ENCODE measurements at places on chromosomes 11 and 22. TPM values are rescaled to one million over a fixed set of nuclear protein-coding genes. Genes with fewer than 3 reads are reported as not detected.
A peak's percentile ranks its signal among the peaks of the same experiment; 100 is the strongest.

- DNase-seq: peak; percentile 45
These were observed 27.8 kb downstream of the RELT start for GRCh38 chr11:73404048-73404447.

DNA sequence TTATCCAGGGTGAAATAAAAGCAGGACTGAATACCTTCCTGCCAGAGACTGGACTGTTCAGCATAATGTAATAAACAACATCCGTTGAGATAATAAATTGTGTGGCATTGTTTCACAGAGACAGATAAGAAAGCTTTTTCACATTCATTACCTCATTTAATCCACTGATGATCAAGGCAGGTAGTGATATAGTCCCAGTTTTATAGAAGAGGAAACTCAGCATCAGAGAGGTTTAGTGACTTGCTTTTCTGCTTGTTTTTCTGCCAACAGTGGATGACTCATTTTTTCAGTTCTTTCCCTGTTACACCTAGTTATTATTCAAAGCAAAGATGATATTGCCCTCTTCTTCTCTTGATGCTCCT is 4.0 kb downstream of the MYO18B start:
- peak; percentile 29 for DNase-seq

DNA sequence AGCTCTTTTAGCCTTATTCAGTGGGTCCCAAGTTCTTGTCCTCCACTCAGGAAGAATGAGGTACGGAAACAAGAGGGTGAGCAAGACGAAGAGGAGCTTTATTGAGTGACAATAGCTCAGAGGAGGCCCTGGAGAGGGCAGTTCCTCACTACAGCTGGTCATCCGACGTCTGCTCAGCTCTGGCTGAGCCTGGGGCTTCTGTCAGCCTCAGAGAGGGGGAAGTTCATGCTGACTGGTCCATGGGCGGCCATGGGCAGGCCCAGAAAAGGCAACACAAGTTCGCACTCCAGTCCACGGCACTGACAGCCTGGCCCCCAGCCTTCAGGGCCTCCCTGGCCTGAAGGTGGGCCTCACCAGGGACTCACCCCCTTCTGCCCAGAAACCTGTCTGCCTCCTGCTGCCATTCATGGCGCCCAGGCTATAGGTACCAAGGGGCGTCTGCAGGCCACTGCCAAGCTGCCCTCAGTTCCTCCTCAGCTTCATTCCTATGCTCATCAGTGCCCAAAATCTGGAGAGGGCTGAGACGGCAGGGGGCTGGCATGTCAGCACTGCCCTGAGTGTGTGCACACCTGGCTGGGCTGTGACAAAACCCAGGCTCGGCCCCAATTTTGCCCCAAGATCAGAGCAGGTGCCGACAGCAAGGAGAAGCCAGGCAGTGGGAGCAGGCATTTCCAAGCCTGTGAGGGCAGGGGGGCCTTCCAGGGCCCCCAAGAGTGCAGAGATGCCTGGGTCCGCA is 21.7 kb upstream of the KIAA0930 start:
- no peak for DNase-seq

DNA sequence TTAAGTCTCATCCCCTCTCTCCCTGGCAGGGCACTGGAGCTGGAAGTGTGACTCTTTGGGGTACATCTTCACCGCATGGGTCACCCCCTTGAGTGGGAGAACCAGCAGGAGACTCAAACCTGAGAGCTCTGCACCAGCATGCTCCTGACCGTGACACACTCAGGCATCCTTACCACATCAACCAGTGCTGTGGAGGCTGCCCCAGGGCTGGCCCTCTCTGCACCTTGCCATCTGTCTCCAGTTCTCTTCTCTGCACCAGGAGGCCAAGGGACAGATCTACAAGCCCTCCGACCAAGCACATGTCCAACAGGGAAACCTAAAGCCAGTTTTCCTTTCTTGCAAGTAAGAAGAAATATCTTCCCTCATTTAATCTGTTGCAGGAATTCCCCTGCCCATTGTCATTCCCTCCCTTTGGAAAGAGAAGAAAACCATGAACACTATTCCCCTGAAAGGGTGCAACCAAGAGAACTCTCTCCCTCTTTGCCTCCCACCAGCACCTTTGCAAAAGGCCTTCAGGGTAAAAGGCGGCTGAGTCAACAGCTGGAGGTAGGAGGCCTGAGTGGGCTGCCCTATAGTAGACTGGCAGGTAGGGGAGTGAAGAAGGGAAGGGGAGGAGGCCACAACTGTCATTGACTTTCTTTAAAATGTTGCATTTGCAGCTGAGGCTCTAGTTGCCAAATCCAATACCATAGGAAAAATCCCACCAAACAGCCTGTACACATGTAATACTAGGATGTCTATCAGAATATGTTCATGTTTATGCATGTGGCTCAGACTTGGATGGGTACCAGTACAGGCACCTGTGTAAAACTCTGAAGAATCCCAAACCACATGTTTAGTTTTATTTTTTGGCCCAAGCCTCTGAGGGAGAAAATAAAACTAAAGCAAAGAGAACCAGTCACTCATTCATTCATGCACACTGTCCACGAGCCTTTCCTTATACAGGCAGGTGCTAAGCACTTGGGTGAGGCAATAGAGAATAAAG is 117.0 kb downstream of the WT1 start:
- no peak for DNase-seq

GRCh38 chr11:12813371-12814225 is 139.4 kb downstream of the TEAD1 start:
- DNase-seq: peak; percentile 64

GRCh38 chr11:134429106-134429505 is 17.1 kb upstream of the B3GAT1 start:
- DNase-seq: no peak

DNA sequence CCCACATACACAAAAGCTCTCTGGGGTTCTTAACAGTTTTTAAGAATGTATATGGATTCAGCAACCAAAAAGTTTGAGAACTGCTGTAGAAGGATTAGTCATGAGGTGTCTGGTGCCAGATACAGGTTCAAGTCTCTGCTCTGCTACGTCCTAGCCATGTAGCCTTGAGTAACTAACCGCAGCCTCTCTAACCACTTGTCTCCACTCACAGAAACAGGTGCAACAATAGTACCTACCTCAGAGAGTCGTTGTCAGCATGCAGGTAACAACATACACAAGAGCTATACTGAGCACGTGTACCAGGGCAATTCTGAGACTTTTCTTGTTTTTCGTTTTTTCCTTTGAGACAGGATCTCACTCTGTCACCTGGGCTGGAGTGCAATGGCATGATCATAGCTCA is 26.9 kb downstream of the CBX7 start:
- no peak for DNase-seq

DNA sequence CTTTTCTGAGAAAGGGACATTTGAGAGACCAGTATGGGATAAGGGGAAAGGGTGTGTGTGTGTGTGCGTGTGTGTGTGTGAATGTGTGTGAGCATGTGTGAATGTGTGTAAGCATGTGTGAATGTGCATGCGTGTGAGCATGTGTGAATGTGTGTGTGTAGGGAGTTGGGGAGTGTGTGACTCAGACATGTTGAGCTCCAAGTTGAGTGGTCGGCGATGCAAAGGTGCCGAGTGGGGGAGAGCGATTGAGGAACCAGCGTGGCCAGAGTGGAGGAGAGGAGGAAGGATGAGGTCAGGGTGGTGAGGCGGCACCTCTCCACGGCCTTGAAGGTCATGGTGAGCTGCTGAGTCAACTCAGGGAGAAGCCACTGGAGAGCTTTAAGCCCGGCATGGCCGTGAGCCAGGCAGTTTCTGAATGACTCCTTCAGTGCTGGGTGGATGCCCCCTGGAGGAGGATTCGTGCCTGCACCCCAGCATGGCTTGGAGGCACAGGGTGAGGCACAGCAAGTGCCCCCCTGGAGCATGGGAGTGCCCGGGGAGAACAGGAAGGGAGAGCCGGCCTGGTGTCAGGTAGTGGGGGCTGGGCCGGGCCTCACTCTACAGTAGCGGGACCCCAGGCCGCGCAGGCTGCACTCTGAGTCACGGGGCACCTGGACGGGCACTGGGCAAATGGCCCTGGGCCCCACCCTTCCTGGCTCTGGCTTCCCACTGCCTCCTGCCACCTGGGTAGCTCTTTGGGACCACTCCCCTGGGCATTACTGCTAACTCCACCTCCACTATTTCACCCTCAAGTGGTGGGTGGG is 8.2 kb upstream of the CCDC88B start:
- peak; percentile 92 for DNase-seq

Gene NAALAD2
- 1.9 TPM for total RNA-seq

Gene PYGM
- not detected for total RNA-seq
